MCF 10A (cell line): ENCODE measurements at places on chromosomes 6 and 20. TPM values are rescaled to one million over a fixed set of nuclear protein-coding genes. Genes with fewer than 3 reads are reported as not detected.

- no peaks in the 10 kb centered on the region for H3K27me3 ChIP-seq
- peak; percentile 15 for DNase-seq
- no peak overlapping the region for H3K27ac ChIP-seq
These were observed 35.4 kb upstream of the E2F3 start for GRCh38 chr6:20366082-20366830.

GRCh38 chr6:125811259-125811658 lies 20.5 kb downstream of the NCOA7 start:
- no peaks in the 10 kb centered on the region for H3K27me3 ChIP-seq
- peaks cover 39% of the 10 kb centered on the region for H3K4me1 ChIP-seq
- H3K4me3 ChIP-seq: no peak overlapping the region
- DNase-seq: no peak
- peaks cover 10% of the 10 kb centered on the region for H3K36me3 ChIP-seq

GRCh38 chr20:35226126-35226883 lies at the start of gene MMP24:
Gene MMP24, plus strand, starts transcription at chr20:35226690. Its CDS starts 49 bp downstream, at chr20:35226739.
- no peaks in the 10 kb centered on the region for H3K4me1 ChIP-seq
- peaks cover 61% of the 10 kb centered on the region for H3K27me3 ChIP-seq
- no peak within 1 kb of the TSS for H3K27ac ChIP-seq
- peak within 1 kb of the TSS; percentile 54 for H3K4me3 ChIP-seq

DNA sequence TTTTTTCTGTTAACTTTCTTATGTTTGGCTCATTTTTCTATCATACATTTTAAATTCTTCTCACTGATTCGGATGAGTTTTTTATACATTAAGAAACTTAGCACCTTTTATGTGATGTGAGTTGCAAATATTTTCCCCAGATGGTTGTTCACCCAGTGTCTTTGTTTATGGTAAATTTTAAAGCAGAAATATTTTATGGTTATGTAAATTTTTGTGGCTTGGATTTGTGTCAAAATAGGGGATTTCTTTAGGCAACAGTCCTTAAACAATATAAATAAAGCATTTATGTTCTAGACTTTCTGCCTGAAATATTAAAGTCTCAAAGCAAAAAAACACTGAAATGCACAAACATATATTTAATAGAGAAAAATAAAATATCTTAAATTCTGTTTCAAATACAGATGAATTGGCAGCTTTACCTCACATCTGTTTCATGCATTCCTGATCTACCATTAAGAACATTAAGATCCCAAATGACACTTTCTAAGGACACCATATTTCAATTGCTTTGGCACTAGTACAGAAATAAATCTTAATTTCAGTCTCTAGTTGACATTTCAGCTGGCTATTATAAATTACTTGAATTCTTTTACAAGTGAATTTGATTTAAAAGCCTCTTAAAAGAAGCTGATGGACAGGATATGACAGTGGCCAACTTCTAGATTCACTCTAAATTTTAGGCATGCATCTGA lies 646.6 kb downstream of the HACE1 start:
- H3K4me1 ChIP-seq: peaks cover 14% of the 10 kb centered on the region
- DNase-seq: peak; percentile 8
- H3K4me3 ChIP-seq: no peak overlapping the region
- H3K27me3 ChIP-seq: no peaks in the 10 kb centered on the region
- H3K36me3 ChIP-seq: no peaks in the 10 kb centered on the region
- peak overlapping the region; percentile 66 for H3K27ac ChIP-seq

- H3K27me3 ChIP-seq: no peaks in the 10 kb centered on the region
- DNase-seq: peak; percentile 7
- H3K4me3 ChIP-seq: no peak overlapping the region
- H3K27ac ChIP-seq: peak overlapping the region; percentile 81
- peaks cover 13% of the 10 kb centered on the region for H3K4me1 ChIP-seq
- peaks cover 71% of the 10 kb centered on the region for H3K36me3 ChIP-seq
These were observed 10.5 kb downstream of the IBTK start for GRCh38 chr6:82237013-82237412.

DNA sequence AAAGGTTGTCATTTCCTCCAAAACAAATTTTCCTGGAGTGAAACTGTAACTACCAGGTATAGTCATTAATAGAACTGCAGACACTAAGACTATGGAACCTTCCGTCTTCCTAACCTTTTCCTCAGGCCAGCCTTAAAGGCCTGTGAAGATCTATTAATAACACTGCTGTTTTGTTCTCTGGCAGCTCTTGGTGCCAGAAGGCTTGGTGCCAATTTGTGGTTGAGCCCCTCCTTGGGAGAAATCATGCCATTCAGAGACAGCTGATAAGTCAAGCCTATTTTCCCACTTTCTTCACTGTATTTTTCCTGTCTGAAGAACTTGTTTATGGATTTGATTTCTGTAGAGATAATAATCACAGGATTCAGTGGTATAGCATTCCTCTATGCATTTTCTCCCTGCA lies 64.8 kb downstream of the HCRTR2 start:
- no peak overlapping the region for H3K4me3 ChIP-seq
- H3K27ac ChIP-seq: no peak overlapping the region
- peak; percentile 37 for DNase-seq
- peaks cover 10% of the 10 kb centered on the region for H3K4me1 ChIP-seq
- no peaks in the 10 kb centered on the region for H3K36me3 ChIP-seq
- no peaks in the 10 kb centered on the region for H3K27me3 ChIP-seq

DNA sequence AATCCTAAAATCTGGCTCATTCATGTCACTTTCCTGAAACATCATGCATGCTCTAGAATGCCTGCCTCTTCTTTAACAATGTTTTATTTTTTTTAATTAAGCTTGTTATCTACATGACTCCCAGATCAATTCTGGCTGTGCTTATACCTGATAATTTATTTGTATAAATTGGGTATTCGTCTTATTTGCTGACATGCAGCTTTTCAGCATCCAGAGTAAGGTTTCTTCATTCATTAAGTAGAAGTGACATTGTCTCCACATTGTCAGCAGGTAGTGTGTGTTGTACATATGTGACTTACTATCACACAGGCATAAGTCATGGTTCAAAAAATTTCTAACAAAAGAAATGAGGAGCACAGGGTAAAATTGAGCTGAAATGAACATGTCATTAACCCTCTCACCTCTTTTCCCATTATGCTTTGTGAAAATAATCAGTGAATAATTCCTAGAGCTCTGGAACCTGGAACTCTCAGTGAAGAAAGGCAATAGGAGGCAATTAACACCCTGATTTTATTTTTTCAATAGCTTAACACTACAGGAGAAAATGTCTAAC lies 157.4 kb downstream of the OPRM1 start:
- no peaks in the 10 kb centered on the region for H3K27me3 ChIP-seq
- no peak overlapping the region for H3K4me3 ChIP-seq
- no peak for DNase-seq
- no peaks in the 10 kb centered on the region for H3K4me1 ChIP-seq
- no peak overlapping the region for H3K27ac ChIP-seq
- H3K36me3 ChIP-seq: no peaks in the 10 kb centered on the region

- no peak overlapping the region for H3K27ac ChIP-seq
- no peaks in the 10 kb centered on the region for H3K4me1 ChIP-seq
- H3K4me3 ChIP-seq: no peak overlapping the region
- DNase-seq: peak; percentile 5
- H3K27me3 ChIP-seq: no peaks in the 10 kb centered on the region
These were observed 25.9 kb upstream of the CRISP1 start for GRCh38 chr6:49892280-49892679.

- no peak for DNase-seq
- H3K36me3 ChIP-seq: no peaks in the 10 kb centered on the region
- H3K4me3 ChIP-seq: peak overlapping the region; percentile 24
These were observed 248.7 kb upstream of the JAG1 start for GRCh38 chr20:10922506-10922905.

DNA sequence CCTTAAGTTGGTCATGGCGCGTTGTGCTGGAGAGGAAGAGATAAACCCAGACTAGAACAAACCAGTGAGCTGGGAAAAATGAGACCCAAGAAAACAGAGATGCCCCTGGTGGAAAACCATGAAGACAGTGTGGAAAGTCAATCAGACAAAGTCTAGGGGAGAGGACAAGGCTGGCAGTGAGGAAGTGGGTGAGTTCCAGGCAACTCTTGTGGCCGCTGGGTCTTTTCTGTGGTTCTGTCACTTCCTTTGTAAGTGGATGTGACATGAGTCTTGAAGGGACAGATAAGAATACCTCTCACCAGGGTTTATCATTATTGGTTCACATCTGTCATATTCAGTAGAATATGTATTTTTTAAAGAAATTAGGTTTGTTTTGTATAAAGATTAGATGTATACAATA lies 738.4 kb downstream of the DHX35 start:
- peaks cover 5% of the 10 kb centered on the region for H3K4me1 ChIP-seq
- no peaks in the 10 kb centered on the region for H3K27me3 ChIP-seq
- no peak overlapping the region for H3K27ac ChIP-seq
- no peak overlapping the region for H3K4me3 ChIP-seq
- H3K36me3 ChIP-seq: no peaks in the 10 kb centered on the region

- H3K27me3 ChIP-seq: no peaks in the 10 kb centered on the region
- peak overlapping the region; percentile 83 for H3K27ac ChIP-seq
- H3K4me3 ChIP-seq: peak overlapping the region; percentile 44
- H3K4me1 ChIP-seq: peaks cover 36% of the 10 kb centered on the region
- H3K36me3 ChIP-seq: no peaks in the 10 kb centered on the region
These were observed 60.1 kb upstream of the LRRC1 start for GRCh38 chr6:53734473-53735299.

DNA sequence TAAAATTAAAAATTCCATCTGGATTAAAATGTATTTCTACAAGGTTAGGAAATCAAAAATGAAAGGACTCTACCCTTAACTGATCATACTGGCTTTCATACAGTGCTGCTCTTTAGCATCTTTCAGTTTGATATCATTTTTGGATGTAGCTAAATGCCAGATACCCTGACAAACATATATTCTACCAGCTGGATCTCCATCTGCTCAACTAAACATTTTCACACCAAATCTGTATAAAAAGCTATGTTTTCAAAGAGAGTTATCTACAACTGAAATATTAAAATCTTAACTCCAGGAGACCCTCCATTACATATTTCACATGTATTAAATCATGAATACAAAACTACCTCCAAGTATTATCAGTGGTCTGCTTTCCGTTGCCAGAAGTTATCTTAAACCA lies 95.7 kb downstream of the EPHA7 start:
- H3K27ac ChIP-seq: no peak overlapping the region
- H3K36me3 ChIP-seq: no peaks in the 10 kb centered on the region
- no peak overlapping the region for H3K4me3 ChIP-seq
- H3K4me1 ChIP-seq: no peaks in the 10 kb centered on the region

GRCh38 chr20:41507851-41508250 lies 110.3 kb downstream of the CHD6 start:
- no peaks in the 10 kb centered on the region for H3K4me1 ChIP-seq
- peaks cover 40% of the 10 kb centered on the region for H3K36me3 ChIP-seq
- no peak for DNase-seq
- no peak overlapping the region for H3K4me3 ChIP-seq
- no peaks in the 10 kb centered on the region for H3K27me3 ChIP-seq

DNA sequence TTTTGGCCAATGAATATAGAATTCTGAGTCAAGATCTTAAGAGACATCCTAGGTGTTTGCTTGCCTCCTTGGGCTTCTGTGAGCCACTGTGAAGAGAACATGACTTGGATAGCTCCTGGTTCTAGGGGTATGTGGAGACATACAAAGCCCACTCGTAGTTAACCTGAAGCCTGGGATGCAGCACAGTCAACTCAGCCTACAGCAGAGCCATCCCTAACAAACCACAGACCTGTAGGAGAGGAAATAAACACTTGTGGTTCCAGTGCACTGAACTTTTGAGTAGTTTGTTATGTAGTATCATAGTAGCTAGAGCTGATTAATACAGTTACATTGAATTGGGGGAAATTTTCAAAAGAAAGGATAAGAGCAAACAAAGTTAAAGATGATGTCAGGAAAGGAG lies 474.4 kb upstream of the HSF2 start:
- H3K4me1 ChIP-seq: no peaks in the 10 kb centered on the region
- no peak for DNase-seq
- H3K27me3 ChIP-seq: no peaks in the 10 kb centered on the region
- H3K4me3 ChIP-seq: no peak overlapping the region

- no peaks in the 10 kb centered on the region for H3K27me3 ChIP-seq
- peaks cover 21% of the 10 kb centered on the region for H3K36me3 ChIP-seq
- peak overlapping the region; percentile 50 for H3K4me3 ChIP-seq
- peaks cover 16% of the 10 kb centered on the region for H3K4me1 ChIP-seq
- H3K27ac ChIP-seq: no peak overlapping the region
These were observed 156.3 kb downstream of the ARID1B start for GRCh38 chr6:156933201-156934068.

DNA sequence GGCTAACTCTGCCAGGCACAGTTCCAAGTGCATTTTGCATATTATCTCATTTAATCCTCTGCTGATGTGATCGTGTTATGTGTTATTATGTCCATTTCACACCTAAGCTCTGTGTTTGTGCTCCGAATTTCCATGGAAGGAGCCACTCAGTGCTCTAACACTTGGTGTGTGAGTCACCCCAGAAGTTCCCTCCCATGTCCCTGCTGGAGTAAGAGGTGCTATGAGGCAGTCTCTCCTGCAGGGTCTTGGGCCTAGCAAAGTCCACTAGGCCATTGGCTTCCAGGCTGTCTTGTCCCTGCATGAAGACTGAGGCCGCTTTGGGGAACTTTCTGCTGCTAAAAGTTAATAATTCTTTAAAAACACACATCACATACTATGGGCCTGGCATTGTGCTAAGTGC lies 405.9 kb upstream of the SULF2 start:
- H3K4me3 ChIP-seq: no peak overlapping the region
- DNase-seq: peak; percentile 32
- peaks cover 23% of the 10 kb centered on the region for H3K4me1 ChIP-seq
- H3K27me3 ChIP-seq: no peaks in the 10 kb centered on the region
- no peaks in the 10 kb centered on the region for H3K36me3 ChIP-seq
- no peak overlapping the region for H3K27ac ChIP-seq

DNA sequence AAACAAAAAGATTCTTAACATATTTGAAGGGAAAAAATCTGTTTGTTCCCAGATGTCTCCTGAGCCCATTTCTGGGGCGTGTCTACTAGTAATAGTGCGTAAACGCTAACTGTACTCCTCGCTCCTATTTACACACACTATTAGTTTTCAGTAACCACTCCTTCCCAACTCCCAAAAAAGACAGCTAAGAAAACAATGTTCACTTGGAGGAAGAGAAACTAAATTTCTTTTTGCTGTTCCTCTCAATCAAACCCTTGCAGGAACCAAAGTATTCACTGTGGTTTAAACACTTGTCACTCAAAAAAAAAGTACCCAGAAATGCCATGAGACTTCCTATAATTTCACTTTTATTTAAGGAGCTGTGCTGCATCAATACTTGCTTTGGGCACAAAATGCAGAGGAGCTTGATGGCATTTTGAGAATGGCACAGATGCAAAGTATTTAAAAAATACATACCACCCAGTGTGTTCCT lies 118.2 kb downstream of the BACH2 start:
- no peaks in the 10 kb centered on the region for H3K27me3 ChIP-seq
- H3K4me1 ChIP-seq: peaks cover 24% of the 10 kb centered on the region
- H3K36me3 ChIP-seq: no peaks in the 10 kb centered on the region
- no peak overlapping the region for H3K4me3 ChIP-seq
- H3K27ac ChIP-seq: no peak overlapping the region

GRCh38 chr6:34249469-34250261 lies 859 bp upstream of the SMIM29 start:
- H3K36me3 ChIP-seq: peaks cover 4% of the 10 kb centered on the region
- H3K4me3 ChIP-seq: peak overlapping the region; percentile 84
- no peaks in the 10 kb centered on the region for H3K27me3 ChIP-seq
- peaks cover 28% of the 10 kb centered on the region for H3K4me1 ChIP-seq
- DNase-seq: no peak

GRCh38 chr6:117481278-117481925 lies 1.1 kb upstream of the DCBLD1 start:
- H3K27me3 ChIP-seq: no peaks in the 10 kb centered on the region
- no peak for DNase-seq
- H3K27ac ChIP-seq: peak overlapping the region; percentile 36
- no peak overlapping the region for H3K4me3 ChIP-seq

Gene AIG1
- 106 and 120 TPM in 2 replicates for total RNA-seq

Gene SLC35D3
- total RNA-seq: not detected in 2 replicates

Gene NR2E1
- total RNA-seq: not detected in 2 replicates

Gene TENT5A
- total RNA-seq: 2.5 and 3.9 TPM in 2 replicates

Gene LY6G6D
- not detected in 2 replicates for total RNA-seq
